ENCODE measurements at places on chromosomes 12 and 14.

DNA sequence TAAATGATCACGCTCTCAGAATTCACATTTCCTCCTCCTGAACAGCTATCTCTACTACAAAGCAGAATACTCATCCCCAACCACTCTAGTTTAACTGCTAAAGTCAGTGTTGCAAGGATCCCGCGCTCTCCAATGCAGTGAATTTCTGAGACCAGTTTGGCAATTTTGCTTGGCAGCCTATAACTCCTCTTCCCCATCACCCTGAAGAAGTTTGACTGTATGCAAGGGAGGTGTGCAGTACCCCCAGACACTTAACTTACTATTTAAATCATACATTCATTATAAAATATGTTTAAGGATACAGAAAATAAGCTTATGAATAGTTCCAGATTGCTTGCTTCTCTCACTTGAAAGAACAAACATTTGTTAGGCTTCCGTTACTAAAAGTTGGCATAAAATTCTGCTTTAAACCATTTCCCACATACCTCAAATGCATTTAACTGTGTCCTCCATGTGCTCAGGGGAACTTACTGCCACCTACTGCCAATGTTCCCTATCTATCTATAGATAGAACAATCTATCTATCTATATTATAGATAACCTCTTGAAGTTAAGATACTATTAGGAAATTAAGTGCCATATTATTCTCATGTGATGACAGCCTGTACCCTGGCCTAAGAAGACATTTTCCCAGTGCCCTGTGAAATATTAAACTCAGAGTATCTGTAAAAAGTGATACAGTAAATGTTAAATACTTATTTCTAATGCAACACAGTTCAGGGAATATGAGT lies 2.4 kb downstream of the LGR5 start:
- DNase-seq: no peak

DNA sequence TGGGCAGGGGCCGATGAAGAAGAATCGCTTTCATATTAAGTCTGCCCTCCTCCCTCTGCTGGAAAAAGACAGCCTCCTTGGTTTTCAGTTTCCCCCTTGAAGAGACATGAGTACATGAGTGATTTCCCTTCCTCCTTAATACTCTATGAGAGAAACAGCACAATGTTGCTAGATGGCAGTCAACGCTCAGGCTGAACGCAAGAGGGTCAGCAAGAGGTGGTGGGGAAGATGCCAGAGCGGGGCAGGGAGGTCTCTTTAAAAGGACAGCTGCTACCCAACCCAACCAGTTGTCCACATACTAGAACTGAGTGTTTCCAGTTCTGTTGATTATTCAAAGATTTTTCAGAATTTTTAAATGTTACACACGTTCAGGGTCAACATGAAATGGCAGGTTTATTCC lies 22.8 kb downstream of the CRACR2A start:
- no peak for DNase-seq

- DNase-seq: no peak
Observed at GRCh38 chr14:22563987-22564386, 25.0 kb downstream of the DAD1 start.

GRCh38 chr12:91523831-91524230 lies 341.2 kb upstream of the DCN start:
- no peak for DNase-seq

DNA sequence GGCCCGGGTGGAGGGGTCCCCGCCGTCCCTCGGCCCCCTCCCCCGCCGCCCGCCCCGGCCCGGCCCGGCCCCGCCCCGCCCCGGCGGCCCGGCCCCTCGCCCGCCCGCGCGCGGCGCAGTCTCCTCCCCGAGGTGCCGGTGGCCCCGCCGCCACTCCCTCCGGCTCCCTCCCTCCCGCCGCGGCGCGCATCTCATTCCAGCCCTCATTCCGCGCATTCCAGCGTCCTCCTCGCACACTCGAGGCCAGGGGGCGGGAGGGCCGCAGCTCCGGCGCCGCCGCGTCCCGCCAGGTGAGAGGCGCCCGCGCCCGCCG lies at the start of gene TEAD4:
Gene TEAD4, plus strand, starts transcription at position 206 of the 313 bp plus-strand sequence.
- peak; percentile 69 for DNase-seq

DNA sequence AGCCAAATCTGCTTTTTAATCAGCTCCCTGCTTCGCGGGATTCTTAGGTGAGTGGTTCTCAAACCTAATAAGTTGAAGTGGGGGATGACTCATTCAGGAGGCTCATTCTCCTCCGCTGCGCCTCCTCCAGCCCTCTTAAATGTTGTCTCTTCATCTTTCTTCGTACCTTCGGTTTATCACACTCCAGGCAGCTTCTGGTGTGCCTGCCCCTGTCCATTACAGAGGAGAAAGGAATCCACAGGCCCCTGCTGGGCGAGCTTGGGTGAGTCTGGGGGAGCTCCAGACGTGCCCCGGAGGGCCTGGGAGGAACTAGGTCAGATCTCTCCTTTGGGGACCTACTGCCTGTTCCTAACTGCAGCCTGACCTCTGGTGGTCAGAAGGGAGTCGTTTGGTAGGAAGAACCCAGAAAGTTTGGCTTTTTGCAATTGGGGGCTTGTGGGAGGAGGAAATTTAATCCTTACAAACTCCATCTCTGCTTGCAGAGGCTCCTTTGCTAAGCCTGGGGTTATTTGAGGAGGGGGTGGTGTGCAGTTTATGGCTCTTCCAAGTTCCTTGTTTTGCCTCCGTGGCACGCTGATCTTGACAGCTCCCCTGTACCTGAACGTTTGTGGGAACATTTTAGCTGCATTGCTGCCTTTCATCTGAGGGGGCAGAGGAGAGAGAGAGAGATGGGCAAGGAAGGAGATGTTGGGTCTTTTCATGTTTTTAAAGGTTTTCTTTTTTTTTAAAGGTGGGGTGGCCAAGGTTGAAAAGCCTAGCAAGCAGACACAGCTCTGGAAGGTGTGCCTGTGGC lies 84.1 kb upstream of the GNG2 start:
- peak; percentile 58 for DNase-seq

- no peak for DNase-seq
Observed at GRCh38 chr12:25382311-25383106, 131.8 kb upstream of the KRAS start.

DNA sequence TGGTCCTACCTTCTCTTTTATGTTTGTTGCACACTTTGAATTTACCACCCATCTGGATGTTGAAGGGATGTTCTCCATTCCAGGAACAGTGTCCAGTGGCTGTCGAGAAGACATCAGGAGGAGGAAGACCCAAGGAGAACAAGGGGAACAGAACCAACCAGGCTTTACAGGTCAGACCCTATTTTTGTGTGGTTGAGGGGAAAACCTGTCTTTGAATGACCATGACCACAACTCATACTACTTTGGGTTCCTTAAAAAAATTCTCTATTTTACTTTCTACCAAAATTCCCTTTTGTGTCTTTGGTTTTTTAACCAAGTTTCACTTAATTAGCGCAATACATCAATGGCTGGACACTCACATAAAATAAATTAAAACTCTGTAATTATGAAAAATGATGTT lies 78.7 kb downstream of the PLXNC1 start:
- DNase-seq: no peak

GRCh38 chr12:116143909-116144308 lies 133.6 kb downstream of the MED13L start:
- DNase-seq: no peak
